HFFc6 (cell line): ENCODE measurements at places on chromosomes 12 and 14. TPM values are rescaled to one million over a fixed set of nuclear protein-coding genes. Genes with fewer than 3 reads are reported as not detected.

- H3K4me3 ChIP-seq, result no peak overlapping the region
- no peaks in the 10 kb centered on the region for H3K36me3 ChIP-seq
- no peak overlapping the region for H3K27ac ChIP-seq
- H3K4me1 ChIP-seq, result no peaks in the 10 kb centered on the region
- H3K27me3 ChIP-seq, result peaks cover 8% of the 10 kb centered on the region
These were observed 356.5 kb downstream of the DAD1 start for GRCh38 chr14:22232486-22232885.

The SCNN1A gene
- not detected in 3 replicates for total RNA-seq

The FGF6 gene
- total RNA-seq, result not detected in 3 replicates

DNA sequence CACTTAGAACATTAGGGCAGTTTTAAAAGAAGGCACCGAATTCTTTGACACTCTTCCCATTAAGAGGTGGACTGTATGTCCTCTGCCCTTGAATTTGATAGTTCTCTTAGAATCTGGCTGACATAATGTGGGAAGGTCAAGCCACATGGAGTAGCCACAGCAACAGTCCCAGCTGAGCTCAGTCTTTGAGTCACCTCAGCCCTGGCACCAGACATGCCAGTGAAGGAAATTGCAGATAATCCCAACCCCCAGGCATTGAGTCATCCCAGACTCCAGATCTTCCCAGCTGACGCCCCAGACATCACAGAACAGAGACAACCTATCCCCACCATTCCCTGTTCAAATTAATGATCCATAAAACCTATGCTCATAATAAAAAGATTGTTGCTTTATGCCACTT, 83.4 kb downstream of the GTF2A1 start:
- H3K27me3 ChIP-seq, result no peaks in the 10 kb centered on the region
- H3K4me3 ChIP-seq, result no peak overlapping the region
- peaks cover 12% of the 10 kb centered on the region for H3K4me1 ChIP-seq
- no peaks in the 10 kb centered on the region for H3K36me3 ChIP-seq

DNA sequence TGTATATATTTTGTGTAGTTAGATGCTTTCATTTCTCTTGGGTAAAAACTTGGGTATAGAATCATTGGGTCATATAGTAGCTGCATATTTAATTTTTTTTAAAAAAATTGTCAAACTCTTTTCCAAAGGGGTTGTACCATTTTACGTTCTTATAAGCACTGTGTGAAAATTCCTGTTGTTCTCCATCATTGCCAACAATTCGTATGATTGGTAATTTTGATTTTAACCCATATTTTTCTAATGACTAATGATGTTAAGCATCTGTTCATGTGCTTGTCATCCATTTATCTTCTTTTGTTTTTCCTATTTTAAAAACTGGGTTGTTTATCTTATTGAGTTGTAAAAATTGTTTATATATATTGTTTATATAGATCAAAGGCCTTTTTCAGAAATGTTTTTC, 77.4 kb downstream of the OTOGL start:
- no peaks in the 10 kb centered on the region; the same call in 1 of the 2 replicates for H3K27me3 ChIP-seq
- H3K4me3 ChIP-seq, result no peak overlapping the region
- H3K4me1 ChIP-seq, result peaks cover 23% of the 10 kb centered on the region
- no peak overlapping the region for H3K27ac ChIP-seq
- no peak for DNase-seq

DNA sequence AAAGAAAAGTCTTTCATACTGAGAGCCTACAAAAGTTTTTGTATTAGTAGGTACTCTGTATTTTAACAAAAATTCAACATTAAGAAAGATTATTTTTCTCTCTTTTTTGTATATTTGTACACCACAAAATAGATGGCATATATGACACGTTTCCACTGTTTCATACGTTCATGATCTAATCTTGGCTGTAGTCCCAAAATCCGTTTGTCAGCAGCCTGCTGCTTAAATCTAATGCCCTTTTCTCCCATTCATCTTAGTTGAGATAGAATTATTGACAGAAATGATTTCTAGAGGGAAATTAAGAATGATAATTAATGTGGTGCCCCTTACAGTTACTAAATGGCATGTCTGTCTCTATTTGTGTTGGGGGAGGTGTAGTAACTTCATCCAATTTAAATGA, 140.7 kb upstream of the NOVA1 start:
- no peak overlapping the region for H3K4me3 ChIP-seq
- DNase-seq, result no peak
- no peaks in the 10 kb centered on the region for H3K27me3 ChIP-seq
- H3K4me1 ChIP-seq, result no peaks in the 10 kb centered on the region
- no peaks in the 10 kb centered on the region for H3K36me3 ChIP-seq

DNA sequence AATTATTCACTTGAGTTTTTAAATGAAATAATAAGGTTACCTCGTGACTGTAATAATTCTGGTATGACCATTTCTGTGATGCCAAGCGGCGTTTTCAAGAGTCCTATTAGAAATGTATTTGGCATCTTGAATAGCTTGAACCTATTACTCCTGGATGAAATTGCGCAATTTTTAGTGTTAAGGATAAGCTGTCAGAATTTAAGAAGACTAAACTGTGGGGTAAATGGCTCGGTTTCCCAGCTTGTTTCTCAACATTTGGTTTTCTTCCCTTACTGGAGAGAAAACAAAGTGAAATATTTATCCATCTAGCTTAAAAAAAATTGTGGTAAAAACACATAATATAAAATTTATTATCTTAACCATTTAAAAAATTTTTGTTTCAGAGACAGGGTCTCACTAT, 26.8 kb downstream of the PCNX1 start:
- peaks cover 52% of the 10 kb centered on the region for H3K4me1 ChIP-seq
- H3K27ac ChIP-seq, result peak overlapping the region; percentile 72
- no peaks in the 10 kb centered on the region for H3K27me3 ChIP-seq
- H3K4me3 ChIP-seq, result no peak overlapping the region
- peaks cover 13% of the 10 kb centered on the region; the same call in 1 of the 2 replicates for H3K36me3 ChIP-seq

The KRT6A gene
- total RNA-seq, result not detected in 3 replicates

DNA sequence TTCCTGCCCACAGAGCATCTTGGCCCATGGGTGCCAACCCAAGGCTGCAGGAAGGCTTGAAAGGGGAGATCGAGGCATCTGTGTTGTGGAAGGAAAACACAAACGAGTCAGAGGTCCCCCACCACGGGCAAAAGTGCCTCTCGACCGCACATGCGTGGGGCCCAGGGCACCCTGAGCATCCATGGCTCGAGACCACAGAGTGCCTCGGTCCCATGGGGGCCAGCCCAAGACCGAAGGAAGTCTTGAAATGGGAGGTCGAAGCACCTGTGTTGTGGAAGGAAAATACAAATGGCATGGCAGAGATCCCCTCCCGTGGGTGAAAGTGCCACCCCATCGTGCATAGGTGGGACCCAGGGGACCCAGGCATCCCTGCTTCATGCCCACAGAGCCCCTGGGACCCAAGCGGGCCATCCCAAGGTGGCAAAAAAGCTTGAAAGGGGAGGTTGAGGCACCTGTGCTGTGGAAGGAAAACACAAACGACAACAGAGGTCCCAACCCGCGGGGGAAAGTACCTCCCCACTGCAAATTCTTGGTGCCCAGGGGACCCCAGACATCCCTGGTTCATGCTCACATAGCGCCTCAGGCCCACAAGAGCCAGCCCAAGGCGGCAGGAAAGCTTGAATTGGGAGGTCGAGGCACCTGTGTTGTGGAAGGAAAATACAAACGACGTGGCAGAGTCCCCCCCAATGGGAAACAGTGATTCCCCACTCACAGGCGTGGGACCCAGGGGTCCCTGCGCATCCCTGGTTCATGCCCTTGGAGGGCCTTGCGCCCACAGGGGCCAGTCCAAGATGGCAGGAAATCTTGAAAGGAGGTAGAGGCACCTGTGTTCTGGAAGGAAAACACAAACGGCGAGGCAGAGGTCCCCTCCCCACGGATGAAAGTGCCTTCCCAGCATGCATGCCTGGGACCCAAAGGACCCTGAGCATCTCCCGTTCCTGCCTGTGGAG, 373.0 kb downstream of the ALG10 start:
- no peaks in the 10 kb centered on the region; the same call in 1 of the 2 replicates for H3K27me3 ChIP-seq
- no peak overlapping the region for H3K4me3 ChIP-seq
- no peak for DNase-seq
- no peak overlapping the region for H3K27ac ChIP-seq
- H3K4me1 ChIP-seq, result no peaks in the 10 kb centered on the region

DNA sequence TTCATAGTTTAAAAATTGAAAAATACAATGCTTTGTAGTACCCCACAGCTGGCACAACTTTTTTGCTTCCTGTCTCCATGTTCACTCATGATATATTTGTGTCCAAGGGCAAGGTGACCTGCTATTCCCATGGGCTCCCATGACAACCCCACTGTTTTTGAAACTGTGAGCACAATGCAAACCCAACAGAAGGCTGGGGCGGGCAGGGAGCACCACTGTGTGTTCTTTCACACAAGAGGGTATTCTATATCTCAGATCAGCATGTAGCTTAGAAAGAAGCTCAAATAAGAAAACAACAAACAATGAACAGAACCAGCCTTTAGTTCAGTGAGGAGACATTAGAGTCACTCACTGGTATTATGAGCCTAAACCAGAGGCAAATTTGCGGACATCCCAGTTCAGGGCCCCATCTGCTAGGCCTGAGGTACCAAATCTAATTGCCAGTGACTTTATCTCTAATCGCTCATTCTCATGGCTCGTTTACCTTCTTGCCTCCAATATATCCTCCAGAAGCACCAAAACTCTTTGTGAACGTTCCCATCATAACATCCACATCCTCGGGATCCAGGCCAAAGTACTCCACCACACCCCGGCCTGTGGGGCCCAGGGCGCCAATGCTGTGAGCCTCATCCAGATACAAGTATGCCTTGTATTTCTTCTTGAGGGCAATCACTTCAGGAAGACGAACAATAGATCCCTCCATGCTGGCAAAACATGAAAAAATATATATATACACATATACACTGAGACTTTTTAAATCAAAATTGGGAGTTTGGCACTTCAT, 56.4 kb upstream of the ISM2 start:
- peaks cover 27% of the 10 kb centered on the region for H3K36me3 ChIP-seq
- H3K4me3 ChIP-seq, result no peak overlapping the region
- peaks cover 7% of the 10 kb centered on the region for H3K27me3 ChIP-seq
- DNase-seq, result no peak

- no peaks in the 10 kb centered on the region for H3K36me3 ChIP-seq
- no peak overlapping the region for H3K27ac ChIP-seq
- DNase-seq, result peak; percentile 46
- no peak overlapping the region for H3K4me3 ChIP-seq
These were observed 41.3 kb upstream of the EIF5 start for GRCh38 chr14:103292426-103293374.

DNA sequence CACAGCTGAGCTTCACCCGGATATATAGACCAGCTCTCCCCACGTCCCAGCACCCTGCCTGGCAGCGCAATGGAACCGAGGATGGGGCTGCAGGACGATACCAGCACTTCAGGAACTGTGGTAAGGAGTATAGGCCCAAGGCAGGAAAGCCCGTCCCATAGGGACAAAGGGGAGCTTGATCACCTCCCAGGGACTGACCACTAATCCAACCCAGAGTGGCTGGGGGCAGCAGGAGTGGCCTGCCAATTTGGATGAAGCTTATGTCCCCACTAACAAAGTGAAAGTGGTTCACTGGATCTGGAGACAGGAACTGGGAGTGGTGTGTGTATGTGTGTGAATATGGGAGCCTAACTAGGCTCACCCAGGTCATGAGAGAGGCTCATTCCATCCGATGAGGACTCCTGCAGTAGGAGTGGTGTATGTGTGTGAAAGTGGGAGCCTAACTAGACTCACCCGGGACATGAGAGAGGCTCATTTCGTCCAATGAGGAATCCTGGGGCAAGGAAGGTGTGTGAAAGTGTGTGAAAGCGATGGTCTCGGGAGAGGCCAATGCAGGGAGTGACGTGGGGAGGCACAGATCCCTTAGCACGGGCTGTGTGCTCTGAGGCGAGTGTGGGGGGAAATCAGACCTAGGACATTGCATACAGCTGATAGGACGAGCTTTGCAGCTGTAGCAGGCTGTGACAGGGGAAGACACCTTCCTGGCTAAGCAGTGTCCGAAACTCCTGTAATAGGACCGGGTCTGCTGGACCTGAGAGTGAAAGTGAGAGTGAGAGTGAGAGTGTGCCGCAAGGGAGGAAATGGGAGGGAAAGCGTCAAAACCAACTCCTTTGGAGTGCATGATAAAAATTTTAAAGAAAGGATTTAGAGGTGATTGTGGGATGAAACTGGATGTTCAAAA, 25.7 kb downstream of the KLRK1 start:
- peaks cover 8% of the 10 kb centered on the region; the same call in 1 of the 2 replicates for H3K36me3 ChIP-seq
- peak; percentile 12 for DNase-seq
- no peak overlapping the region for H3K4me3 ChIP-seq

GRCh38 chr12:72075401-72075800, 136.8 kb downstream of the TPH2 start:
- no peak for DNase-seq
- no peak overlapping the region for H3K27ac ChIP-seq
- no peak overlapping the region for H3K4me3 ChIP-seq
- H3K27me3 ChIP-seq, result peaks cover 3% of the 10 kb centered on the region
- peaks cover 8% of the 10 kb centered on the region for H3K36me3 ChIP-seq

GRCh38 chr12:116266631-116267349, 10.7 kb downstream of the MED13L start:
- H3K27ac ChIP-seq, result no peak overlapping the region
- no peak overlapping the region for H3K4me3 ChIP-seq

DNA sequence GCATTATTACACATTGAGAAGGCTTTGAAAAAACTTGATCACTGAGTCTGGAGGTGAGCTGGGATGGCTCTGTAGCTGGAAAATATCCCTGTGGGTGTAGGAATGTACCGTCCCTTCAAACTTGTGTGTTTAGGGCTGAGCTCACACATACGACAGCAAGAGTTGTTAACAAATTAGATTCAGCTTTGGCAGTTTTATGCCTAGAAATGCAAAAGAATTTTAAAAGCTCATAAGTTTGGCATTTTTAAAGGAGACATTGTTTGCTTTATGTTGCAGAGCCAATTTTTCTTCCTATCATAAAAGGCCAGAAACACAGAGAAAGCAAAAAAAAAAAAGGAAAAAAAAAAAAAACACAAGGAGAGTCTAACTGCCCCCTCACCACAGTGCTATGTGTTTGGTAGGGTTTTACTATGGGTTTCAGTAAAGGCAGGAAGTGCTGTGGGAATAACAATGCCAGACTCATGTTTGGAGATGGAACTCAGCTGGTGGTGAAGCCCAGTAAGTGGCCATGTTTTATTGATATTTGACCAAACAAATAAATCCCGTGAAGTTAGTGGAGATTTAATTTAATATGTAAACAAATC, 78.4 kb downstream of the DAD1 start:
- no peaks in the 10 kb centered on the region; the same call in 1 of the 2 replicates for H3K27me3 ChIP-seq
- peaks cover 36% of the 10 kb centered on the region for H3K4me1 ChIP-seq
- H3K36me3 ChIP-seq, result no peaks in the 10 kb centered on the region
- peak overlapping the region; percentile 33; the same call in 1 of the 2 replicates for H3K4me3 ChIP-seq
- peak overlapping the region; percentile 77 for H3K27ac ChIP-seq

GRCh38 chr14:43894534-43894933, 612.5 kb downstream of the FSCB start:
- H3K36me3 ChIP-seq, result no peaks in the 10 kb centered on the region
- H3K27me3 ChIP-seq, result no peaks in the 10 kb centered on the region
- no peak overlapping the region for H3K27ac ChIP-seq
